NCI-H2081 (cell line): ENCODE measurements at places on chromosomes 5 and 9.

DNA sequence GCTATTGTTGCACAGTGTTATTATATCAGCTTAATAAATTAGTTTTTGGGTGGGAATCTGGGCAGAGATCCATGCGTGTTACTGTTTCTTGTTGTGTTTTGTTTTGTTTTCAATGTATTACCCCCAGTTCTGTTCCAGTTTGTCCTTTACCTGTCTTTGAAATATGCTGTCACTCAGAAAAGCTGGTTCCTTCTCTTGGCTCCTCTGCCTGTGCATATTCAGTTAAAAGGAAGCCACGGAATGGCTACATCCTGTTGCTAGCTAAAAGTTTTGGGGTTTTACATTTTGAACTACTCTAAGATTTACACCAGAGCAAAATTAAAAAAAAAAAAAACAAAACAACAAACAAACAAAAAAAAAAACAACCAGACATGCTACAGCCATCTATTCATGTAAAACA lies 374.9 kb upstream of the RORB start:
- no peak for DNase-seq

- no peak for DNase-seq
Observed at GRCh38 chr5:149175346-149176105, 34.2 kb downstream of the ABLIM3 start.

GRCh38 chr9:17075758-17076485 lies 58.9 kb upstream of the CNTLN start:
- no peak for DNase-seq

- no peak for DNase-seq
Observed at GRCh38 chr9:91495450-91495849, 71.8 kb upstream of the NFIL3 start.

DNA sequence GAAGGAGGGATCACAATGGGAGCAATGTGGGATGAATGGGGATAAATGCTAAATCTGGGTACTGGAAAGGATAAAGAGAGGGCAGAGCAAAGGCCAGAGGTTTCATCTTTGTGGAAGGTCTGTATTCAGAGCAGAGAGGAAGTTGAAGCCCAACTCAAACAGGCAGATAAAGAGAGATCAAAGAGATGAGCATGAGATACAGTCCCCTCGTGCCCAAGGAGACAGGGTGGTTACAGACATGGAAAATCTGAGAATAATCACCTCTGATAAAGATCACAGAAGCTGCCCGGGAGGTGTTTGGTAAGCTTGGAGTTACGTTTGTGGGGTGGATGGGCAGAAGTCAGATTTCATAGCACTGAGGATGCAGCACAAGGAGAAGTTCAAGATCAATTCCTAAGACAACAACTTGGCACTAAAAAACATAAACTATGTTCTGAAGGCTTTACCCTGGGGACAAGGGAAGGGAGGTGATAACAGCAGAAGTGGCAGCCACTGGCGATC lies 459 bp upstream of the ERAP2 start:
- DNase-seq: no peak

- DNase-seq: no peak
Observed at GRCh38 chr5:128491291-128491690, 46.8 kb downstream of the FBN2 start.

- no peak for DNase-seq
Observed at GRCh38 chr9:99299211-99300102, 77.4 kb downstream of the SEC61B start.

DNA sequence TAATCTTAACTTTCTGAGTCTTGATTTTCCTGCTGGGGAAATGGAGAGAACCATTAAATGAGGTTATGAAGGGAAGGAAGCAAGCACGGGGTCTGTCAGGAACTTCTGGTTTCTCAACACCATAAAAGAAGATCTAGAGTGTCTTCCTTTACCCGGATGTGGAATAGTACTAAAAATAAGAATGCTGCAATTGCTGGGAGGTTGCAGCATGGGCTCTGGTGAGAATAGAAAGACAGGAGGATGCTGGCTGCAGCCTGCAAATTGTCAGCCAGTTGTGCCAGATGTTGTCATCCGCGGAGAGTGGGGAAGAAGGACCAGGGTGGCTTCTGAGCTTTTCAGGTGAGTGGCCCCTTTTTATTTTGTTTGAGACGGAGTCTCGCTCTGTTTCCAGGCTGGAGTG lies 69.3 kb upstream of the STC2 start:
- no peak for DNase-seq

DNA sequence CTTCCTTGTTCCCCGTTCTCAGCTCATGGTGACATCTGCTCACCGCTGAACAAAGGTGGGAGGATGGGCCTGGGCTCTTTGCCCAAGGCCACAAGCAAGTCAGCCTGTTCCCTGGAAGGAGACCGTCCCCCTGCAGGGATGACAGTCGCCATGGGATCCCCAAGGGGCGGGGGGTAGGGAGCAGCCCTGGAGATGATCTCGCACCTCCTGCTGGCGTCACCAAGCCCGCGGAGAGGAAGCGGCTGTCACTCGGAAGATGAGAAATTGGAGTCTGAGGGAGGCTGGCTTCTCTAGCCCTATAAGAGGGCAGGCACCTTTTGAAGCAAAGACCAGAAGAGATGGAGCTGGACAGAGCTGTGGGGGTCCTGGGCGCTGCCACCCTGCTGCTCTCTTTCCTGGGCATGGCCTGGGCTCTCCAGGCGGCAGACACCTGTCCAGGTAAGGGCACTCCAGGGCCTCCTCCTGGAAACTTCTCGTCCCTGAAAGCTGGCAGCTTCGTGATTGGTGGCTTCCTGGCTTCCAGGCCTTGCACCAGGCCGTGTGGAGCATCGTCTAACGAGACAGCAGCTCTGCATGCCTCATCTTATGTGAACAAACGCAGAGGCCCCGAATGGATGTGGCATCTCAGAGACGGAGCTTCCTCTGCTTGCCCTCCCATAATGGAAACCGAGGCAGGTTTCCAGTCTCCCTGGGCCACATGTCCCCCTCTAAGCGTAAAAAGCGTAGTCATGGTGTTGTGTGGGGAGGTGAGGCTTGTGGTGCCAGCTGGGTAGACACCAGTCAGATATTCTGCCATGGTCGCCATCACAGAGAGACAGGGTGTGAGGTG lies at the start of gene FCN2:
Gene FCN2, plus strand, starts transcription at position 327 of the 829 bp plus-strand sequence. Its CDS starts 12 bp downstream, at position 339.
- no peak for DNase-seq

GRCh38 chr9:18502546-18502945 lies 28.6 kb downstream of the ADAMTSL1 start:
- no peak for DNase-seq

- DNase-seq: no peak
Observed at GRCh38 chr9:128628471-128629048, 28.1 kb downstream of the DYNC2I2 start.

- peak; percentile 72 for DNase-seq
Observed at GRCh38 chr5:96933764-96934707, 1.8 kb upstream of the LNPEP start.

GRCh38 chr9:35114113-35114839 lies 1.4 kb downstream of the ATOSB start:
- DNase-seq: peak; percentile 36

GRCh38 chr9:100600521-100601079 lies 22.7 kb downstream of the CAVIN4 start:
- DNase-seq: peak; percentile 21

- peak; percentile 33 for DNase-seq
Observed at GRCh38 chr5:56900858-56901578, 8.4 kb upstream of the SETD9 start.

DNA sequence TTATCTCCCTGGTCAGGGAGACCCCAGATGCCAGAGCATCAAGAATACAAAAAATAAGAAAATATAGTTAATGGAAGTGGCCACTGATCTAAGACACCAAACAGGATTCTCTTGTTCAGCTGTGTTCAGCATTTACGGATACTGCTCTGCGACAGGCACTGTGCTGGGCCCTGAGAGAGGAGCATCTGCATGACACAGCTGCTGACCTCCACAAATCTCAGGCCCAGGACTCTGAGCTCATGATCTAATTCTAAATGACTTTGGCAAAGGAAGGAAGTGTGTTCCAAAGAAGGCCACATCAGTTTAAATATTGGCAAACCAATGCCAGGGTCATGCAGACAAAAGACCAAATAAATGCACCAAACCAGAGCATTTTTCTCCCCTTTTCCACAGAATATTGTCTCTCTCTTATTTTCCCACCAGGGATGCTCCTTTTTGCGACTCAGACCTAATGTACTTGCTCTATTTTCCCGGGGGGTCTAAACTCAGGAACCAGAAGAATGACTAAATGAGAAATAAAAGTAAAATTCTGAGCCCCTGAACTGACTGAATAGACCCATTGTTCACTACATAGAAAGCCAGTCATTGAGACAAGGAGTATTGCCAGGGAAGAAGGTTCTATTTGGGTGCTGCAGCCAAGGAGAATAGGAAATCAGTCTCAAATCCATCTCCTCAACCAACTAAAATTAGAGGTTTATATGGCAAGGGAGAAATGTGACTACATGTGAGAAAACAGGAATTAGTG lies 1.4 kb upstream of the AGGF1 start:
- DNase-seq: no peak

GRCh38 chr5:120769312-120769872 lies 305.3 kb downstream of the PRR16 start:
- DNase-seq: no peak

GRCh38 chr9:81052846-81053245 lies 636.5 kb downstream of the TLE1 start:
- no peak for DNase-seq

- no peak for DNase-seq
Observed at GRCh38 chr9:75893106-75893505, 2.6 kb downstream of the PCSK5 start.

DNA sequence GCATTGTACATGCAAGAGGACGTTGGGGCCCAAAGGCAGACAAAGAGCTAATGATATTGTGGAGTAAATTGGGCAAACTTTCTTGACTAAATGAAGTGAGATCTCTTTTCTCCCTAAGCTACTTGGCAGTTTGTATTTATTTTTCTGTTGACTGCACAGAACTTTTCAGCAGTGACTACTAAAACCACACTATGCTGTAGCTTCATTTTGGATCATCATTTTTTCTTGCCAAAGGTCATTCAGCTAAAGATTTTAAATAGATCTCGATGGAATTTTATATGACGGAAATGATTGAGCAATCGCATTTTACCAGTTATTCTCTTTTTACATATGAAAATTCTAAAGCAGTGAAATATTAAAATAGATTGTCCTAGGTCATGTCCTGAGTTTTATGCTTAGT lies 286.1 kb upstream of the ACTBL2 start:
- DNase-seq: no peak

DNA sequence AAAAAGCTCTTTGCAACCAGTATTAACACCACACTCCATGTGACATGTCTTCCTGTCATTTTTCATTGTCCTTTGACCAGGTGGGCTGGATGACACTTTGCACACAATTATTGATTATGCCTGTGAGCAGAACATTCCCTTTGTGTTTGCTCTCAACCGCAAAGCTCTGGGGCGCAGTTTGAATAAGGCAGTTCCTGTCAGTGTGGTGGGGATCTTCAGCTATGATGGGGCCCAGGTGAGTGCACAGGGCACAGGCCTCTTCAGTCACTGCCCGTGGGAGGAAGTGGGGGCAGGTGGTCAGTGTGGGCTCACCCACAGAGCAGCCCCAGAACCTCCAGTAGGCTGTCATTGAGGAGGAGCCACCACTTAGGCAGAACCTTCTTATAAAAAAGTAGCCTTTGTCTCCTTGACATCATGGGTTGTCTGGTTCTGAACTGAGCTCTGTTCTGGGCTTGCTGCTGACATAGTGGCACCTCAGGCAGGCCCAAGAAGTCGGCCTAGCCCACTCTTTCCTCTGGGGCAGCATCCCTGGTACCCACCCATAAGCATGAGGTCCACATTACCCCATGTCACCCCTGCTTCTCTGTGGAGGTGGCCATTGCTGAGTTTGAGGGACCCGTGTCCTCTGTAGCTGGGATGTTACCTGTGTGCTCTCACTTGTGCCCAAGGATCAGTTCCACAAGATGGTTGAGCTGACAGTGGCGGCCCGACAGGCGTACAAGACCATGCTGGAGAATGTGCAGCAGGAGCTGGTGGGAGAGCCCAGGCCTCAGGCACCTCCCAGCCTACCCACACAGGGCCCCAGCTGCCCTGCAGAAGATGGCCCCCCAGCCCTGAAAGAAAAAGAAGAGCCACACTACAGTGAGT lies 39.3 kb downstream of the SECISBP2 start:
- no peak for DNase-seq

DNA sequence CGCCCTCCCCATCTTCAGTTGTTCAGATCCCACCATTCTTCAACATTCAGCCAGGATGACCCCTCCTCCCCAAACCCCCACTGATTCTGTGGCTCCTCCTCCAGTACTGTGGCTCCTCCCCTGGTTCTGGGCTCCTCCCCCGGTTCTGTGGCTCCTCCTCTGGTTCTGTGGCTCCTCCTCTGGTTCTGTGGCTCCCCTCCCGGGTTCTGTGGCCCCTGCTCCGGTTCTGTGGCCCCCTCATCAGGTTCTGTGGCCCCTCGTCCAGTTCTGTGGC lies 32.8 kb downstream of the C5orf15 start:
- no peak for DNase-seq

GRCh38 chr9:37963936-37964739 lies 60.2 kb upstream of the SLC25A51 start:
- peak; percentile 57 for DNase-seq

DNA sequence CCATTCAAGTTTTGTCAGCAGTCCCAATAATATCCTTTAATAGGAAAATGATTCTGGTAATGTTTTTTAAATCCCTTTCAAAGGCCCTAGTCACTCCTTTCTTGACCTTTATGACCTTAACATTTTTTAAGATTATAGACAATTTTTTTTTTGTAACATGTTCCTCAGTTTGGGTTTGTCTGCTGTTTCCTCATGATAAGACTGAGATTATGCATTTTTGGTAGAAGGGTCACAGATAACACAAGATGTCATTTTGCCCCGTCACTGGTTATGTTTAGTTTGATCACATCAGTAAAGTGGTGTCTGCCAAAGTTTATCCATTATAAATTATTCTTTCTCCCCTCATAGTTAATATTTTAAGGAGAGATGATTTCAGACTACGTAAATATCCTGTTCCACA lies 16.0 kb upstream of the PTPDC1 start:
- no peak for DNase-seq

- DNase-seq: no peak
Observed at GRCh38 chr9:16627521-16627920, 242.9 kb downstream of the BNC2 start.

DNA sequence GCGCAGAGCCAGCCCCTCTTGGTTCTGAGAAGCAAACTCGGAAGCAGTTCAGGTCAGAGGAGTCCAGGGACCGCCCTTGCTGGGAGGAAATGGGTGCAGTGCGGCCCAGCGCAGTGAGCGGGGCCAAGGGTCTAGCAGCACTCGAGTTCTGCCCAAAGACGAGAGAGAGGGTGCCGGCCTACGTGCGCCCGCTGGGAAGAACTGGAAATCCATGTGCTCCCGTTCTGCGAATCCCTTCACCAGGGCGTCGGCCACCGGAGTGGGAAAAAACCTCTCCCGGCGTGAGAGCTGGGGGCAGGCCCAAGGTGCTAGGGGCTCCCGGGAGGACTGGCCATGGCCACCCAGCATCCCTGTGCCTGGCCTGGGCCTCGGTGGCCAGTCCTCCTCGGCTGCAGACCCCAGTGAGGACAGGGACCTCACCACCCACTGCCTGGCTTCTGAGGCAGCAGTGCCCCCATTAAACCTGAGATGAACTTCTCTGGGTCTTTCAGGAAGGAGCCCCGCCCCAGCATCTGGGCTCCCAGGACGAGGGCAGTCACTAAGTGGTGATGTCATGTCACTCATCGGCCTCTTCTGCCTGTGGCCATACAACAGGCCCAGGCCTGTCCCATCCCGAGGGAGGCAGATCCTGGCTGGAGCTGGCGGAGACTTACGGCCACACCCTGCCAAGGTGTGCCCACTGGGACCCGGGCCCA lies 10.6 kb downstream of the TMEM250 start:
- peak; percentile 15 for DNase-seq
